Prostate gland (tissue), 2 donors: ENCODE measurements at places on chromosomes 3 and 15. TPM values are rescaled to one million over a fixed set of nuclear protein-coding genes. Genes with fewer than 3 reads are reported as not detected.

DNA sequence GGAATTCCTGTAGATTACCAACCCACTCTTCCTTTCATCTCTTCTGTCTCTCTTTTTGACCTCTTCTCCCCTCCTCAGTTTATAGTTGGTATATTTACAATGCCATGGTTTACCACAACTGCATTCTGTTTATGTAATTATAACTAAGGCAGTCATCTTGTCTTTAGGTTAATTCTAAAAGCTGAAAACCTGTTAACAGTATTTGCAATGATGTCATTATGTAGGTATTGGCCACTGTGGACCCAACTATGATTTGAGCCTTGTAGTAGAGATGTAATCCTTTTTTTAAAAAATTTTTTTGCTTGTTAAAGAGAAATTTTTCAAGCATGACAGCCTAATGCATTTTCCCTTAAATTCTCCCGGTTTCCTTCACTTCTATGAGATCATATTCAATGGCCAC lies 30.7 kb upstream of the CHST2 start:
- no peak overlapping the region for H3K27ac ChIP-seq
- no peak overlapping the region for H3K4me3 ChIP-seq
- H3K27me3 ChIP-seq = no peaks in the 10 kb centered on the region
- H3K36me3 ChIP-seq = no peaks in the 10 kb centered on the region

- H3K4me3 ChIP-seq = no peak overlapping the region
- no peak for DNase-seq
- H3K4me1 ChIP-seq = no peaks in the 10 kb centered on the region
- H3K36me3 ChIP-seq = no peaks in the 10 kb centered on the region
- no peak overlapping the region for H3K27ac ChIP-seq
- no peaks in the 10 kb centered on the region for H3K27me3 ChIP-seq
Observed at GRCh38 chr3:81048058-81048665, 713.3 kb downstream of the GBE1 start.

- DNase-seq = no peak
Observed at GRCh38 chr3:103372031-103372430, 937.2 kb downstream of the ZPLD1 start.

GRCh38 chr3:119778176-119778575 lies 3.7 kb upstream of the NR1I2 start:
- H3K27ac ChIP-seq = no peak overlapping the region
- DNase-seq = no peak
- H3K4me3 ChIP-seq = no peak overlapping the region
- H3K4me1 ChIP-seq = no peaks in the 10 kb centered on the region
- H3K27me3 ChIP-seq = no peaks in the 10 kb centered on the region

DNA sequence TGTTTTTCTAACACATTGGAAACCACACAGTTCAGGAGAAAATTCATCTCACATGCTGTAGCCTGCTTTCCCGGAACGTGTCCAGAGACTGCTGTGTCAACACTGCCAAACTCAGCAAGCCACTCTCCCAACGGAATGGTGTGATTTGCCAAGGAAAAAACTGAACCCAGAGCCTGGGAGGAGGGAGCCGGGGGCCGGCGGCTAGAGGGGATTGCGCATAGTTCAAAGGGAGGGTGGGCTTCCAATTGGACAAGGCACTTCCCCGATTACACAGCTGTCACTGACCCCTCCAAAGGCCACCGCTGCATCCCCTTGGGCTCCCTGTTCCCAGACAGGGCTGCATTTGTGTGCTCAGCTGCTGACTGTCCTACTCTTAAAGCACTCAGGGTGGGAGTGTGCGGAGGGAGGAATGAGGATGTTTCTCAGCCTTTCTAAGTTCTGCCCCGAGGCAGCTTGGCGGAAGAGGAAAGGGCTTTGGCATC lies 256.2 kb downstream of the ZNF621 start:
- DNase-seq = peak; percentile 70
- no peaks in the 10 kb centered on the region for H3K27me3 ChIP-seq
- H3K27ac ChIP-seq = peak overlapping the region; percentile 74
- H3K4me1 ChIP-seq = peaks cover 16% of the 10 kb centered on the region
- H3K36me3 ChIP-seq = no peaks in the 10 kb centered on the region

GRCh38 chr15:82952158-82953081 lies at the start of gene HOMER2:
HOMER2 (minus strand) TSS chr15:82952720; CDS start chr15:82952535, 185 bp downstream.
- DNase-seq = peak; percentile 29
- peak within 1 kb of the TSS; percentile 96 for H3K27ac ChIP-seq
- H3K4me3 ChIP-seq = peak within 1 kb of the TSS; percentile 86
- H3K4me1 ChIP-seq = no peaks in the 10 kb centered on the region
- no peaks in the 10 kb centered on the region for H3K36me3 ChIP-seq

The UMPS gene
- total RNA-seq = 22.2 TPM

The LINGO1 gene
- total RNA-seq = 10.2 TPM
